Activated T-cell treated with anti-CD3 and anti-CD28 coated beads, Interleukin-2, amount 50 U/mL, for 24 hours (primary cell): ENCODE measurements at places on chromosomes 5 and 9.

- no peak for DNase-seq
Observed at GRCh38 chr9:131193051-131193450, 67.7 kb downstream of the NUP214 start.

DNA sequence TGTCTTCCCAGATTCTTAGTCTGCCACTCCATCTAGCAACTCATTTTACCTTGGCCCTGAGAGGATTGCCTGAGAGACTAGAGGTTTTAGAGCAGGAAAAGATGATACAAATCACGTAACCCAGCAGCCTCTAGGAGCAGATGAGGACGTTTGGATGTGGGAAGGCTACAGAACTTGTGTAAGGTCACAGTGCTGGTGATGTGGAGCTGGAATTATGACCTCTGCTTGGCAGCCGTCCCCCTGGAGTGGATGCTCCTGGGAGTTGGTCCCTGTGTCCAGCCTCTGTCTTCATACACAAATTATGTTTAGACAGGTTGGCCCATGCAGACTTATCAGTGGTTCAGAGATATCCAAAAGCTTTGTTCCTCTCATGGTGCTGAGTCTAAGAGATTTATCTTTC is 499.0 kb downstream of the EBF1 start:
- DNase-seq, result no peak

DNA sequence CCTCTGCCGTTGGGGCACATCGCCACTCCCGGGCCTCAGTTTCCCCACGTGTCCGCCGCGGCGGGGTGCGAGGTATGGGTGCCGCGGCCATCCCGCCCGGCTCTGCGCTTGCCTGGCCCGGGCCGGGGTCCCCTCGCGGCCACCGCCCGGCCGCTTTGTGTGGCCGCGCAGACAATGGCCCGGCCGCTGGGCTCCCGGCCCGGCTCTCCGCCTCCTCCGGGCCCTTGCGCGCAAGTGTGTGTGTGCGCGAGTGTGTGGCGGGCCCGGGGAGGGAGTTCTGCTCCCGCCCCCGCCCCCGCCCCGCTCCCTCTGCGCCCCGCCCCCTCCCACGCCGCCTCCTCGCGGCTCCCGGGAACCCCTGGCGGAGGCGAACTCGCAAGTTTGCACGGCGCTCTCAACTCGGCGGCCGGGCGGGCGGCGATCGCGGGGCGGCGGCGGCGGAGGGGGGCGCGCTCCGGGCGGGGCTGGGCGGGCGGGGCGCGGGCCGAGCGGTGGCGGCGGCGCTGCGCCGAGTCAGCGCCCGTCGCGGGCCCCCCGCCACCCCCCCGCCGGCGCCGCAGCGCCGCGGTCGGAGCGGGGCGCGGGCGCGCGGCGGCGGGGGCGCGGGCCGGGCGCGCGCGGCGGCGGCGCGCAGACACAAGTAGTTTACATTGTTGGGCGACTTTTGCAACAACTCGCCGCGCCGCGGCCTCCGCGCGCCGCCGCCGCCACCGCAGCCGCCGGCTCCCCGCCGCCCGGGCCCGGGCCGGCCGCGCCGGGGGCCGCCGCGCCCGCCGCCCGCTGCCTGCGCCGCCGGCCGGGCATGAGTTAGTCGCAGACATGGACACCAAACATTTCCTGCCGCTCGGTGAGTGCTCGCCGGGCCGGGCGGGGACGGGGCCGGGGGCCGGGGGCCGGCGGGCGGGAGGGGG is at the start of gene RXRA:
TSS of gene RXRA (plus strand) at position 643 of the 911 bp plus-strand sequence. CDS start at position 820, 177 bp downstream.
- DNase-seq, result peak; percentile 68

- no peak for DNase-seq
Observed at GRCh38 chr5:73339051-73339575, 109.5 kb downstream of the FOXD1 start.

- no peak for DNase-seq
Observed at GRCh38 chr5:71663191-71663969, 55.7 kb upstream of the CARTPT start.

DNA sequence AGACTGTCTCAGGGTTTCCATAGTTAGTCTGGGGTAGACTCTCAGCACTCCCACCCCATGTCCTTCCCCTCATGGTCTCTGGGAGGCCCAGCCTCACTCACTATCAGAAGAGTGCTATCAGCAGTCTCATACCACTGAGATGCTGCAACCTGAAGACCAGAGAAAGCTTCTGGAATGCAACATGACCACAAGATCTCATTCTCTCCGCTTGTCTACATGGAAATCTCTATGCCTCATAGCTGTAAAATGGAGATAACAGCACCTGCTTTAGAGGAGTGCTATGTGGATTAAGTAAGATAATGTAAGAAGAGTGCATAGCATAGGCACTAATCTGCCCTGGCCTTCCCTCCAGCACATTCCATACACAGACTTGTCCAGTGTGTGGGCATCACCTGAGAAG is 47.0 kb upstream of the ZNF169 start:
- no peak for DNase-seq

DNA sequence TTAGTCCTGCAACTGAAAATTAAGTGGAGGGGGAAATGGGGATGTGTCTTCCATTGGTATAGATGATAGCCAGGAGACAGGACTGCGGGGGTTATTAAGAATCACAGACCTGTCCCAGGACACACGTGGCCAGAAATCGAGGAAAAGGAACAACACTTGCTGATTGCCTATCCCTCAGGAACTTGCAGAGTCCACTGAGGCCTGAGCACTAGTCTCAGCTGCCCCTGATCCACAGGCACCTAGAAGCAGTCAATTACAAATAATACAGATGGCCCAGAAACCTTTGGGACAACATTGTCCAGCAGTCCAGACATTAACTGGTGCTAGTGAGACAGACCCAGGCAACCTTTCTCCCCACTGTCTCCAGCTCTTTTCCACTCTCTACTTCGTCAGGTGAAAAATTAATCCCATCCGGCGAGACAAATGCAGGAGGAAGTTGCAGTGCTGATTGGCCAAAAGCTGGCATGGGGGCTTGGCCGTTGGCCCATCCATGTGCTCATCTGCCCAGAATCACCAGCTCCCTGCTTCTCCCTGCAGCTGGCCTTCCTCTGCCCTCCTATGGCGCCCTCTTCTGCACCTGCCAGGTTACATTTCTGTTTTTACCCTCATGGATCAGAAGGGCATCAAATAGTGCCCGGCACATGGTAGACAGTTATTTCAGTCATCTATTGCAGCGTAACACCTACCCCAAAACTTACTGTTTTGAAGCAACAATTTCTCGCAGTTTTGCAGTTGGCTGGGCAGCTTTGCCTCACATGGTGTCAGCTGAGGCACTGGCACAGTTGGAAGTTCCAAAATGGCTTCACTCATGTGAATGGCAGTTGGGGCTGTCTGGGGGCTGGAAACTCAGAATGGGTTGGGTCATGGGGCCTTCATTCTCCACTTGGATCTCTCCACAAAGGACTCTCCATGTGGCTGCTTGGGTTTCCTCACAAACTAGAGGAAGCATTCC is 3.6 kb upstream of the B4GALT1 start:
- DNase-seq, result peak; percentile 58
